Thyroid gland (tissue), 4 donors: ENCODE measurements at places on chromosomes 13 and 19. TPM values are rescaled to one million over a fixed set of nuclear protein-coding genes. Genes with fewer than 3 reads are reported as not detected.

DNA sequence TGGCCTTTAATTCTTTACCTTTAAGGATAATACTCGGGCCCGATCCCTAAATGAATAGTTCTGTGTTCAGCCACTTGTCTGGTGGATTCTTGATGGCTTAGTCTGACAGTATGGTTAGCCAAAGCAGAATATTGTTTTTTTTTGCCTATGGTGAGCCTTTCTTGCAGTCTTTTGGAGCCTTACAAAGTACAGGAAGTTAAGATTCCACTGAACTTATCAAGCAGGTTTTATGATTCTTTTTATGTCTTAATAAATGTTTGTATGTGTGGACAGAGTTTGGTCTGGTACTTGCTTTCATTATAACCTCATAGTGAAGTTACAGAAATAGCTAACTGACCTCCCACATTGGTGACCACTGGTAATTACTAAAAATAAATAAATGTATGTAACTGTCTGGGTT, 17.1 kb downstream of the PCCA start:
- no peak overlapping the region for H3K4me3 ChIP-seq
- no peak for DNase-seq
- peaks cover 23% of the 10 kb centered on the region for H3K4me1 ChIP-seq
- no peaks in the 10 kb centered on the region for H3K27me3 ChIP-seq

GRCh38 chr13:70784207-70784989, 676.1 kb upstream of the KLHL1 start:
- DNase-seq: no peak
- H3K4me3 ChIP-seq: no peak overlapping the region
- H3K4me1 ChIP-seq: no peaks in the 10 kb centered on the region
- H3K36me3 ChIP-seq: no peaks in the 10 kb centered on the region

GRCh38 chr13:110531671-110532083, 29.8 kb downstream of the RAB20 start:
- peak overlapping the region; percentile 60 for H3K27ac ChIP-seq
- H3K36me3 ChIP-seq: no peaks in the 10 kb centered on the region
- H3K27me3 ChIP-seq: no peaks in the 10 kb centered on the region
- DNase-seq: peak; percentile 75
- H3K4me1 ChIP-seq: peaks cover 44% of the 10 kb centered on the region

DNA sequence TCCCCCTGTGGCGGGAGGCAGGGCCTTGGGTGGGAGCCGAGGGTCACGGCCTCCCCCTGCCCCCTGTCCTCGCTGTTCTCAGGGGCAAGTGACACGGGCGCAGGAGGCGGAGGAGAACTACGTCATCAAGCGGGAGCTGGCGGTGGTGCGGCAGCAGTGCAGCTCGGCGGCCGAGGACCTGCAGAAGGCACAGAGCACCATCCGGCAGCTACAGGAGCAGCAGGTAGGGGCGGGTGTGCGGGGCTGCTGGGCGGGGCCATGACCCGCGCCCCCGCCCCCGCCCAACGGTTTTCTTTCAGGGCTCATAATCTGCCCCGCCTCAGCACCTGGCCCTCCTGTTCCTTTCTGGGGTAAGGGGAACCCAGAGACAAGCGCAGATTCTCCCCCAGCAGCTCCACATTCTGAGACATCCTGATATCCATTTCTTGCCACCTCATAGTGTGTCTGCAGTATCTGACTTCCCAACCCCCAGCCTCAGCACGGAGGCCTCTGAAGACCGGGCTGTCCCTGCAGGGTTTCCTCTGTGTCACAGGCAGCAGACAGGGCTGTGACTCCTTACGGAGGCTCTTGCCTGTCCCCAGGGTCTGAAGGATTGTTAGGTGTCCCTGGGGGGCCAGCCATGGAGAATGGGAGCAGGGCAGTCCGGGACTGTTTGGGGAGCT, 15.9 kb downstream of the PRR36 start:
- no peak for DNase-seq
- H3K4me1 ChIP-seq: peaks cover 14% of the 10 kb centered on the region
- no peak overlapping the region for H3K27ac ChIP-seq
- no peaks in the 10 kb centered on the region for H3K27me3 ChIP-seq

GRCh38 chr19:39247701-39248664, 673 bp downstream of the IFNL4 start:
- no peak overlapping the region for H3K4me3 ChIP-seq
- H3K36me3 ChIP-seq: no peaks in the 10 kb centered on the region
- DNase-seq: no peak
- peaks cover 10% of the 10 kb centered on the region for H3K4me1 ChIP-seq
- no peak overlapping the region for H3K27ac ChIP-seq

DNA sequence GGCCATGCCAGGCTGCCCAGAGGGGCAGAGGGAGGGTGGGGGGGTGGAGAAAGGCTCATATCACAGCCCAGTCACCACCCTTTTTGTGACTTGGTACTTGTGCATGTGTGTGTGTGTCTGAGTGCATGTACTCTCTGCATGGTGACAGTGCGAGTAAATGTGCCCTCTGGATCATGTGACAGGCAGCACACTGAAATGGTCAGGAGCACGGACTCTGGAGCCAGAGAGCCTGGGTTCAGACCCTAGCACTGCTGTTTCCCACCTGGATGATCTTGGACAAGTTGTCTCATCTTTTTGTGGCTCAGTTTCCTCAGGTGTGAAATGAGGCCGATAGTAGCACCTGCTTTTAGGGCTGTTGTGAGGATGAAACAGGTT, 2.0 kb downstream of the CIC start:
- no peak overlapping the region for H3K27ac ChIP-seq
- H3K4me3 ChIP-seq: no peak overlapping the region
- peaks cover 28% of the 10 kb centered on the region for H3K36me3 ChIP-seq
- DNase-seq: peak; percentile 43

DNA sequence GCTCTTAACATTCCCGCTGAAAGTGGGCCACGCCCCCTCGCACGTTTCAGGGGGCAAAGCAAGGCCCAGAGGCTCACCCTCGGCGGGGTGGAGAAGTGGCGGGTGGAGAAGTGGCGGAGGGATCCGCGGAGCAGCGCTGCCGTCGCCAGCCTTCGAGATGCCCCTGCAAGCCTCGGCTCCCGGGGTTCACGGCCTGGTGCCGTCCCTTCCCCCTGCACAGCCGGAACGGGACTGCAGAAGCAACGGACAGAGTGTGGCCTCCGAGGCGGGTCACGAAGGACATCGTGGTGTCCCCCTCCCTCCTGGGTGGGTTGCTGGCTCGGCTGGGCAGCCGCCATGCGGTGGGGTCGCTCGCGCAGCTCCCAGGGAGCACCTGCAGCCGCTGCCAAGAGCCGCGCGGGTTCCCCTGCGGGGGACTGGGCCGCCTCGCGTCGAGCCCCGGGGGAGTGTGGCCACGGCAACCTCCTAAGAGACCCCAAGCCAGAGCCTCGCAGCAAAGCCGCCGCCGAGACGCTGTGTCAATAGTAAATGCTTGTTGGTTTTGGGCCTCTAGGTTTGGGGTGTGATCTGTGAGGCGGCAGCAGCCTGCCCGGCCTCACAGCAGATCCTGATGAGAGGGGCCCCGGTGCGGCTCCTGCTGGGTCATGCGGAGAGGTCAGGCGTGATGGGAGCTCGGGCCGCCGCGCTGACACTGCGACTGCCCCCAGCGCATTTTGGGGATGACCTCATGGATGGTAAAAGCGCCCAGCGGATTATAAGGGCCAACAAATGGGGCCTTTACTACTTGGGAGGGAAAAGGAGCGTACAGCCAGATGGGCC, 5.5 kb downstream of the TPGS1 start:
- no peaks in the 10 kb centered on the region for H3K36me3 ChIP-seq
- H3K4me3 ChIP-seq: peak overlapping the region; percentile 8
- no peaks in the 10 kb centered on the region for H3K27me3 ChIP-seq
- no peak overlapping the region for H3K27ac ChIP-seq
- peaks cover 24% of the 10 kb centered on the region for H3K4me1 ChIP-seq

DNA sequence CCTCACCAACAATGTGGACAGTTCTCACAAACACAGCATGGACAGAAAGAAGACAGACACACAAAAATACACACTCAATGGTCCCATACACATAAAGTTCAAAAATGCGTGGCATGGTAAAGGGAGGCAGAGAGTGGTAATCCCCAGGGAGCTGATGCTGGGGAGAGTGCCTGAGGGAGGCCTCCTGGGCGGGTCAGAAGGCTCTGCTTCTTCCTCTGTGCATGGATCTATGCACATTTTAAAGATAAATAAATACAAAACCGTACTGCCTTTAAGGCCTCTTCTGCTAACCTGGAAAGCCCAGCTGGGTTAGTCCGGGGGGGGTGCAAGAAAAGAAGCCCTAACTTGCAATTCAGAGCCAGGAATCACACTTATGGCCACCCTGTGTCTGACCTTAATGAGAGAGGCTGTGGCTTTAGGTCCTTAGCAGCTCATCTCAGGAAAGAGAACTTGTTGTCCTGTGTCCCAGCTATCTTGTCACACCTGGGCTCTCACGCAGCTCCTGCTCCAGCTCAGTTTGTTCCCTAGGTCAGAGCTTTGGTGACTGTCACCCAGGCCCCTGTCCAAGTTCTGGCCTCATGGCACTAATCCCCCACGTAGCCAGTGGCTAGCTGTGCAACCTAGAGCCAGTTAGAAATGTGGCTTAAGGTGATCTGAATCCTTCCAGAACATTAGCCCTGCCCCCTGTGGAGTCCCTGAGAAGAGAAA, 28.5 kb downstream of the POP4 start:
- no peak overlapping the region for H3K27ac ChIP-seq
- H3K27me3 ChIP-seq: no peaks in the 10 kb centered on the region
- no peak for DNase-seq

GRCh38 chr13:51440381-51440780, 12.5 kb downstream of the INTS6 start:
- no peak overlapping the region for H3K27ac ChIP-seq
- no peaks in the 10 kb centered on the region for H3K36me3 ChIP-seq
- no peak for DNase-seq
- H3K4me3 ChIP-seq: no peak overlapping the region
- no peaks in the 10 kb centered on the region for H3K27me3 ChIP-seq

DNA sequence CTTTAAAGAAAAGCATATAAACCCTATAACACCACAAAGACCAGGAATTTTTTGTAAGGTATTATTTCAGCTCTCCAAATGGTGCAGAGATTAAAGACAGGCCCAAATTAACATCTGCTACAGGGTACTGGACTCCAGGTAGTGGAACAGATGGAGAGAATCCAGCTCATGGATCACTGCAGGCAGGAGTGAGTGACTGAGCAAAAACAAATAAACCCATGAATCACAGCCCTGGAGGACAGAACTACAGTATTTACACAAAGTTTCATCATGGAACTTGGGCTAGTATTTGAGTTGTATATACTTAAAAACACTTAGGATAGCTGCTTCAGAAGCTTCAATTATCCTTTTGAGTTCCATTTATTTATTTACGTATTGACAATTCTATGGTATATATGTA, 132.8 kb upstream of the SPRY2 start:
- no peak overlapping the region for H3K27ac ChIP-seq
- no peaks in the 10 kb centered on the region for H3K27me3 ChIP-seq
- DNase-seq: peak; percentile 37
- H3K4me3 ChIP-seq: no peak overlapping the region
- H3K4me1 ChIP-seq: peaks cover 9% of the 10 kb centered on the region
- H3K36me3 ChIP-seq: no peaks in the 10 kb centered on the region

- H3K36me3 ChIP-seq: no peaks in the 10 kb centered on the region
- H3K4me1 ChIP-seq: no peaks in the 10 kb centered on the region
- H3K27me3 ChIP-seq: no peaks in the 10 kb centered on the region
- DNase-seq: no peak
Observed at GRCh38 chr13:42219051-42219450, 52.9 kb upstream of the AKAP11 start.

GRCh38 chr19:4009990-4010807, 2.7 kb downstream of the PIAS4 start:
- H3K4me3 ChIP-seq: no peak overlapping the region
- DNase-seq: no peak
- peaks cover 19% of the 10 kb centered on the region for H3K36me3 ChIP-seq
- peaks cover 25% of the 10 kb centered on the region for H3K4me1 ChIP-seq
- no peak overlapping the region for H3K27ac ChIP-seq
- no peaks in the 10 kb centered on the region for H3K27me3 ChIP-seq

GRCh38 chr13:99296398-99296797, 10.8 kb downstream of the GPR183 start:
- H3K27me3 ChIP-seq: no peaks in the 10 kb centered on the region
- no peak overlapping the region for H3K27ac ChIP-seq

DNA sequence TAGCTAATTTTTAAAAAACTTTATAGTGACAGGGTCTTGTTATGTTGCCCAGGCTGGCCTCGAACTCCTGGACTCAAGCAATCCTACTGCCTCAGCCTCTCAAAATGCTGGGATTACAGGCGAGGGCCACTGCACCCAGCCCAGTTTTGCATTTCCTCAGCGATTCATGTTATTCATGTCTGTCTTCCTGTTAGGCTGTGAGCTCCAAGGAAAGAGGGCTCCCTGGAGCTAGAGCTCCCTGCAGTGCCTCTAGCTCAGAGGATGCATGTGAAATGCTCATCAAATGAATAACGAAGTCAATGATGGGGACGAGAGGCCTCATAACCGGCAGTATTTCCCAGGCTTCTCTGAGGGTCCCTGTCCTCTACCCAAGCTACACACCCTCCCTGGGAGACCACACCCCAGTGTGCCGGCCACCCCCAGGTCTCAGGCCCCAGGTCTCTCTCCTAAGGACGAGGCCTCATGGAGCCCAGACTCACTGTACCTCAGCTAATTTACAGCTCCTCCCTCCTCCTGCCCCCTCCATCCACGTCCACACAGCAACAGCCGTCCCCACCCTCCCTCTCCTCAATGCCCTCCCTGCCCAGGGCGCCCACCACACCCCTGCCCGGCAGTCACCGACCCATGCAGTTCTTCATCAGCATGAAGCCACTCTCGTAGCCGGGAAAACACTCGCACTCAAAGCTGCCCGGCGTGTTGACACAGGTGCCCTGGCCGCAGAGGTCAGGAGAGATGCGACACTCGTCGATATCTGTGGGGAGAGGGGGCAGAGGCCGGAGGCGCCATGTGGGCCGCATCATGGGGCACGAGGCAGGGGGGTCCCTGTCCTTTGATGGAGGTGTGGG, 28.5 kb downstream of the FBN3 start:
- no peaks in the 10 kb centered on the region for H3K4me1 ChIP-seq
- DNase-seq: no peak
- no peak overlapping the region for H3K4me3 ChIP-seq
- no peaks in the 10 kb centered on the region for H3K27me3 ChIP-seq

DNA sequence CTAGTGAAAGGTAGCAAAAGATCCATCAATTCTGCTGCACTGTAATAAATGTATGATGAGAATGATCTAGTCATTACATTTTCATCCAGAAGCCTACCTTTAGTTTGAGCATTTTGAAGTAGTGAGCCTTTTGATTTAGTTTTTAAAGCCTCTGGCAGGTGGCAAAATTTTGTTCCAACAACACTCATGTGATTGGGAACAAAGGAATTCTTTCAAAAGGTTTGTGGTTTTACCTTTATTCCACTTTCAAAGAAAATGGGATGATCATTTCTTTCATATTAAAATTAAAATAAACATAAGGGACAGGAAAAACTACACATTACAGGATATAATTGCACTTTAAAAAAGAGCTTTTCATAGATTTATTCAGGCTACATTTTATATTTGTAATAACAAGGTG, 260.2 kb downstream of the DACH1 start:
- no peak overlapping the region for H3K27ac ChIP-seq
- no peaks in the 10 kb centered on the region for H3K36me3 ChIP-seq
- H3K4me1 ChIP-seq: no peaks in the 10 kb centered on the region

The TNFSF13B gene
- total RNA-seq: 1.3 TPM

The PCDH9 gene
- total RNA-seq: 22.4 TPM

The TUBB4A gene
- total RNA-seq: 0.67 TPM

The AXL gene
- total RNA-seq: 61.3 TPM

The RNF225 gene
- total RNA-seq: not detected

The ELANE gene
- total RNA-seq: 2.1 TPM

The ENOX1 gene
- 0.22 TPM for total RNA-seq

The LGALS7B gene
- not detected for total RNA-seq

The PLPPR3 gene
- total RNA-seq: not detected

The KLK12 gene
- not detected for total RNA-seq

The PEAK3 gene
- total RNA-seq: 0.27 TPM

The LILRB4 gene
- 6.2 TPM for total RNA-seq

The CYP4F3 gene
- total RNA-seq: not detected

The AKT2 gene
- 200 TPM for total RNA-seq

The CEACAM19 gene
- 4.5 TPM for total RNA-seq

The RASAL3 gene
- 4.4 TPM for total RNA-seq

The CD209 gene
- 2.4 TPM for total RNA-seq
